ENCODE measurements at places on chromosomes 12 and 14.

DNA sequence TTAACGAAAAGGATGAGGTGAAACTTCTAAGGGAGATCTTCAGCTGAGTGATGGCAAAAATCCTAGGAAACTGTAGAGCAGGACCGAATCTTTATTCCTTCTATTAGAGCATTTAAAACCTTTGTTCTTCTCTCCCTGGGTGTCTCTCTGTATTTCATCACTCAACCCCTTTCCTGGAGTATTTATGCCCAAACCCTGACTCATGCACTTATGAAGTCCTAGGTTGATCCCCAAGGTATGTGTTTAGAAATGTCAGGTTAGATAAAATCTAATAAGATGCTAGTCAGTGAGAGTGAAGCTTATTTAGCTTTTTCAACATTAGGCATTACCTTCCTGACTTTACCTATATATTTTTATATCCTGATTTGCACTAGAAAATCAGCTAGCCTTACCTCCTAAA, 239.8 kb upstream of the NPAS3 start:
- no peak for DNase-seq

DNA sequence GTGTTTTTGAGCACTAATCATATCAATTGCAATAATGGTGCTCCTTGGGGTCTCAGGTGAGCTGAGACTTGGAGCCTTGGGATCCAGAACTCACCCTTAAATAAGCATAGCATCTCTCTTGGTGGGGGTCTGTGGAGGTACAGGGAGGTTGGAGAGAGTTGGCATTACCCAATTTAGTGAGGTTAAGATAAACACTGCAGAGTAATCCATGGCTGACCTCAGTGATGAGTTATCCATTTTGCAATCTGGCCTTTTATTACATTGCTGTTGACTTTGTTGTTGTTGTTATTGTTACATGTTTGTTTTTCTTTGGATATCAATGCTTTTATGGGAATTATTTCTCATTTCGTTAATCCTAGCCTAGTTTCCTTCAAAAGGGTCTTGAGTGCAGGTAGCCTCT, 373.3 kb downstream of the NRXN3 start:
- DNase-seq = no peak

DNA sequence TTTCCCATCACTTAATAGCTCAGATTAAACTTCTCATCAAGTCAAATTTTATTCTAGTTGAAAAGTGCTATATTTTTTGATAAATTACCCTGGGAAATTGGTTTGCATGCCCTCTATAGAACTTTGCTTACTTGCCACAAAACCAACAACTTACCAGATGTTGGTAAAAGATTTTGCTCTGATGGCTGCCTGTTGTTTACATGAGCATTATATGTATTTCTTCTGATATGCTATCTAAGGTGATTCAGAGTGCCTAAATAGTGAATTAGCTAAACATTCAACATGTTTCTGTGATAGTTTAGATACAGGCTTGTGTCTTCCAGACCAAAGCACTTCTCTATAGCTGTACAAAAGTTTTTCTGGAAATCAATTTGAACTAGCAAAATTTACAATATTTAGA, 51.0 kb downstream of the PPM1A start:
- no peak for DNase-seq

- no peak for DNase-seq
These were observed 43.5 kb downstream of the KCTD10 start for GRCh38 chr12:109433618-109434017.

GRCh38 chr14:99262977-99263448, 9.0 kb downstream of the BCL11B start:
- no peak for DNase-seq

- DNase-seq = no peak
These were observed 10.0 kb downstream of the AHNAK2 start for GRCh38 chr14:104968153-104968527.

All from foreskin melanocyte (primary cell).